ENCODE measurements at places on chromosomes 13 and 19. TPM values are rescaled to one million over a fixed set of nuclear protein-coding genes. Genes with fewer than 3 reads are reported as not detected.

- DNase-seq, result no peak
These were observed 108.3 kb upstream of the RXFP2 start for GRCh38 chr13:31631071-31631470.

DNA sequence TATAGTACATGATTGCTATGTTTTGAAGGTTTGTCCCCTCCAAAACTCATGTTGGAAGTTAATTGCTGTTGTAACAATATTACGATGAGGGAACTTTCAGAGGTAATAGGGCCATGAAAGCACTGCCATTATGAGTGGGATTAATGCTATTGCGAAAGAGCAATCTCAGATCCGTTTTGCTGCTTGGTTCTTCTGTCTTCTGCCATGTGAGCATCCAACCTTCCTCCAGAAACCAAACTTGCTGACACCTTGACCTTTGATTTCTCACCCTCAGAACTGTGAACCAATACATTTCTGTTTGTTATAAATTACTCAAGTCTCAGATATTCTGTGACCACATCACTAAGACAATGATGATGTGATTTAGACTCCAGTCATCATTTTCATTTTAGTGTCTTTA is 2590.9 kb downstream of the PCDH9 start:
- no peak for DNase-seq

GRCh38 chr13:113061796-113062425 is 43.7 kb upstream of the F7 start:
- DNase-seq, result peak; percentile 21

DNA sequence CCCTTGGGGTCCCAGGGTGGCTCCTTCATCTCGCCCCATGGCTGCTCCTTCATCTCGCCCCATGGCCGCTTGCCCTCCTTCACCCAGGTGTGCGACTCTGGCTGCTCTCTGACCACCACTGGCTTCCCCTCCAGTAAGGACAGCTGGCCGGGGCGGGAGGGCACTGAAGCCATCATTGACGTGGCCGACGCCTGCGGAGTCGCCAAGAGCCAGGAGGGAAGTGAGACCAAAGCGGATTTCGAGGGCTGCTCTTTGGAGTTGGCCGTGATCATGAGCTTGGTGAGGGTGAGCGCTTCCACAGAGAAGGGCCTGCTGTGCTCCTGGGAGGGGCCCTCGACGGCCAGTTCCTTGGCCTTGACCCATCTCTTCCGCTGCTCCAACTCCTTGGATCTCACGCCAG is 4.0 kb upstream of the COX6B2 start:
- no peak for DNase-seq

- DNase-seq, result no peak
These were observed 140.9 kb downstream of the TBC1D4 start for GRCh38 chr13:75341028-75341427.

GRCh38 chr13:26624572-26624971 is 67.1 kb downstream of the WASF3 start:
- no peak for DNase-seq

Gene RAX2
- not detected for polyA plus RNA-seq

Gene RGCC
- 19.1 TPM for polyA plus RNA-seq

Gene CRLF1
- 15.6 TPM for polyA plus RNA-seq

DNA sequence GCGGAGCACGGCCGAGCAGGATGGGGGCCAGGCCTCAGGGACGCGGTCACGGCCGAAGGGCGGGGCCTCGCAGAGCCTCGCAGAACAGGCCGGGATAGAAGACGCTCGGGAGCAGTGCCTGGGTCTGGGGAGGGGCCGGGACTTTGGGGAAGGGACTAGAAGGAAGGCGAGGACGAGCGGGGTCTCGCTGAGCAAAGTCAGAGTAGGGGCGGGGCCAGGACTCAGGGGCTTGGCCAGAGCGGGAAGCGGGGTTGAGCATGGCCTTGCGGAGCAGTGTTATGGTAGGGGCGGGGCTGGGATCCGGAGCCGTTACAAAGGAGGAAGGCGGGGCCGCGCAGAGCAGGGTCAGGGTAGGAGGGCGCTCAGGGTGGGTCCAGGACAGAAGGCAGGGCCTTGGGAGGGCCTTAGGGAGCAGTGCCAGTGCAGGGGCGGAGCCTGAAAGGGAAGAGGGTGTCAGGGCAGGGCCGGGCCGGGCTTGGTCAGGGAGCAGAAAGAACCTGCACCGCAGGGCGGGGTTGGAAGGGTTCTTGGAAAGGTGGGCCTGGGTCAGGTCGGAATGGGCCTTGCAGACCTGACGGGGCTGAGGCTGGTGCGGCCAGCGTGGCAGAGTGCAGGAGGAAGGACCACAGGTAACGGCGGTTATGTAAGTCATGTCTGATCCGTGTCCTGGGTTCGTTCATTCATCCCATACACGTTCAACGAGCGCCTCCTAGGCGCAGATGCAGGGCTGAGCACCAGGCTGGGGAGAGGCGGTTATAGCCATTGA is 533 bp upstream of the ATP8B3 start:
- DNase-seq, result peak; percentile 93

DNA sequence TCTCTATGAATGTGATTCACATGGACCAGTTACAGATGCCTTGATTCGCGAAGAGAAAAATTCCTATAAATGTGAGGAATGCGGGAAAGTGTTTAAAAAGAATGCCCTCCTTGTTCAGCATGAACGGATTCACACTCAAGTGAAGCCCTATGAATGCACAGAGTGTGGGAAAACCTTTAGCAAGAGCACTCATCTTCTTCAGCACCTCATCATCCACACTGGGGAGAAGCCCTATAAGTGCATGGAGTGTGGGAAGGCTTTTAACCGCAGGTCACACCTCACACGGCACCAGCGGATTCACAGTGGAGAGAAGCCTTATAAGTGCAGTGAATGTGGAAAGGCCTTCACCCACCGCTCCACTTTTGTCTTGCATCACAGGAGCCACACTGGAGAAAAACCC is 7.7 kb downstream of the ZNF543 start:
- no peak for DNase-seq

Gene AMER2
- polyA plus RNA-seq, result 0.01 TPM

GRCh38 chr13:105333416-105333815 is 1202.0 kb downstream of the EFNB2 start:
- no peak for DNase-seq

DNA sequence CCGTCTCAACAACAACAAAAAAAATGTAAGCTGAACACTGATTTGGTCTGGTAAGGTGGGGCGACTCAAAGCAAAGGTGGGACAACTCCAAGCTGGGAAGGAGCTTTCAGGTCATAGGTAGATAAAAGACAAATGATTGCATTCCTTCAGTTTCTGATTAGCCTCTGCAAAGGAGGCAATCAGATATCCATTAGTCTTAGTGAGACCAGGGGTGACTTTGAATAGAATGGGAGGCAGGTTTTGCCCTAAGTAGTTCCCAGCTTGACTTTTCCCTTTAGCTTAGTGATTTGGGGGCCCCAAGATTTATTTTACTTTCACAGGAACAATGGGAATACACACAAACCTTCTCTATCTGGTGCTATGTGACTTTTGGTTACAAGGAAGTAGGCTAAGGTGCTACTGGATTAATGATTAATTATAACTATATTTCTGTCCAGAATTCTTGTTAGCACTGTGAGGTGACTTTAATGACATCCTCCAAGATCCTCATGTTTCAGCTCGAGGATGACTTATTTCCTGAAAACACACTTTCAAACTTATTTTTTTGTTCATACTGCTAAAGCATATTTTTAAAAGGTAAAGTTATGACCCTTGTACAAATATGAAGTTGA is 10.6 kb upstream of the MTRF1 start:
- DNase-seq, result no peak

GRCh38 chr13:50129081-50129705 is 113.9 kb downstream of the KCNRG start:
- DNase-seq, result peak; percentile 57

- DNase-seq, result no peak
These were observed 29.2 kb downstream of the COG6 start for GRCh38 chr13:39684531-39685137.

GRCh38 chr13:99916366-99917103 is 55.0 kb downstream of the ZIC5 start:
- DNase-seq, result no peak

DNA sequence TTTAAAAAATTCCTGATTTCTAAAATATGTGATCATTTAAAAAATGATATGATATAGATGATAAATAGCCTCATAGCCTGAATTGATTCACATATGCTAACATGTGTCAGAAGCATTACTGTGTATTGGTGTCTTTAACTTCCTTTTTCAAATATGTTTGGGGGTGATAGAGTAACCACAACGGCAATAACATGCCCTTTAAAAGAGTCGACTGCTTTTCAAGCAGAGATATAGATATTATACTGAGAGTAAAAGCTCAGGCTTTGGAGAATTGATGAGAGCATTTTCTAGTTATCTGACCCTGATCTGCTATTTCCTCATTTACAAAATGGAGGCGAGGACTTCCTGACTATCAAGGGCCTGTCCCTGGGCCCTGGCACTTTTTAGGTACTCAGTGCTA is 260.5 kb downstream of the DCT start:
- DNase-seq, result no peak

GRCh38 chr13:94550062-94550738 is 45.8 kb downstream of the TGDS start:
- no peak for DNase-seq

Gene FGF9
- polyA plus RNA-seq, result 1.00 TPM

DNA sequence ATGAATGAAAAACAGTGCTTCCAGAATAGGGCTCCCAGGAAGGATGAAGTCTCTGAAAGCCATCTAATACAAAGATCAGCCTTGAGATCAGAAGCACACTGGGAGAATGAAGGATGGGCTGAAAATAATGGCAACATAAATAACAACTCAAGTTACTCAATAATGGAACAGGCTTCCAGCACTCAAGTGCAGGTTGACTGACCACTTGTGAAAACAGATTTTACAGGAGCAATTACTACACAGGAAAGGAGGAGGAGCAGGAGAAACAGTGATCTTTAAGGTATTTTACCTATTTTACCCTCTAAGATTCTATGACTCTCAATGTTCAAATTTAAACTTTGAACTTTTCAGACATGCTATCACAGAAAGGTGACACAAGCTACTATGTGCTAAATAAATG is 106.0 kb downstream of the USP12 start:
- no peak for DNase-seq

Gene OVOL3
- not detected for polyA plus RNA-seq

- DNase-seq, result peak; percentile 80
These were observed at the start of gene TEAD2 for GRCh38 chr19:49362048-49362928. Gene TEAD2 (minus strand): TSS chr19:49362416. CDS start chr19:49360075, 2,341 bp downstream.

- DNase-seq, result no peak
These were observed 1718.9 kb upstream of the MIR17HG start for GRCh38 chr13:89628567-89628966.

GRCh38 chr19:10601999-10602329 is 14.9 kb upstream of the AP1M2 start:
- no peak for DNase-seq

Gene IL17D
- 1.0 TPM for polyA plus RNA-seq

DNA sequence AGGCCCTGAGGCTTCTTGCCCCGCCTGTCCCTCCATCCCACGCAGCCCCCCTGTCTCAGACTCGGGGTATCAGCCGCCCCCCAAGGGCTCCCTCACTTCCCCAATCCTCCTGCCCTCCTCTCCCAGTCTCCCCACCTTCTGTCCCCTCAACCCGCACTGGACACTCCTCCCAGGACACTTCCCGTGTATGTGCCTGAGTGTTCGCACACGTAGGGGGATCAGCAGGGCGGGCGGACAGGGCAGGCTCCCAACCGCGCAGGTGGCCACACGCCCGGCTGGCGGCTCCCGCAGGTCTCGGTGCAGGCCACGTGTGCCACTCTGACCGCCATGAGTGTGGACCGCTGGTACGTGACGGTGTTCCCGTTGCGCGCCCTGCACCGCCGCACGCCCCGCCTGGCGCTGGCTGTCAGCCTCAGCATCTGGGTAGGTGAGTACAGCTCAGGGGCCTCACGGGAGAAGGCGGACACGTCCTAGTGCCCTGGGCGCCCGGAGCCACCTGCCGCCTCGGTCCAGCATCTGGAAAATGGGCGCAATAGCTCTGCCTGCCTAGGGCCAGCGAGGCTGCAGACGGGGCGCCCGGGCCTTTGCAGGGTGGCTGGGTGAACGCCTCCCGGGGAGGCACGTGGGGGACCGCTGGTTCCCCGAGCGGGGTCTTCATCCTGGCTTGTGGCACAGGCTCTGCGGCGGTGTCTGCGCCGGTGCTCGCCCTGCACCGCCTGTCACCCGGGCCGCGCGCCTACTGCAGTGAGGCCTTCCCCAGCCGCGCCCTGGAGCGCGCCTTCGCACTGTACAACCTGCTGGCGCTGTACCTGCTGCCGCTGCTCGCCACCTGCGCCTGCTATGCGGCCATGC is 2.3 kb downstream of the KISS1R start:
- DNase-seq, result no peak

Gene IFNL1
- polyA plus RNA-seq, result not detected
